Cardiac muscle cell (in vitro differentiated cells and primary cell): ENCODE measurements at places on chromosomes 5 and 9. TPM values are rescaled to one million over a fixed set of nuclear protein-coding genes. Genes with fewer than 3 reads are reported as not detected.

GNG10 gene
- polyA plus RNA-seq: 37.7 and 59.9 TPM in 2 replicates

BAAT gene
- polyA plus RNA-seq: not detected in 2 replicates

SOX30 gene
- not detected in 2 replicates for polyA plus RNA-seq

DMRT3 gene
- not detected in 2 replicates for polyA plus RNA-seq

BTNL8 gene
- not detected in 2 replicates for polyA plus RNA-seq

CTNNAL1 gene
- 102 and 115 TPM in 2 replicates for polyA plus RNA-seq

PSAT1 gene
- polyA plus RNA-seq: 55.3 and 60.0 TPM in 2 replicates

LCN12 gene
- polyA plus RNA-seq: 19.7 and 21.9 TPM in 2 replicates

TXNDC8 gene
- polyA plus RNA-seq: not detected in 2 replicates

C6 gene
- 0.27 TPM in 1 of 2 replicates, not detected in the other for polyA plus RNA-seq

LCN9 gene
- 0.17 TPM in 1 of 2 replicates, not detected in the other for polyA plus RNA-seq

- peak; percentile 52 for DNase-seq
Measured at GRCh38 chr9:37197158-37198038, 77.0 kb downstream of the ZCCHC7 start.

GRCh38 chr5:133754575-133755169 is 142.3 kb upstream of the FSTL4 start:
- peak; percentile 53 for DNase-seq

DNA sequence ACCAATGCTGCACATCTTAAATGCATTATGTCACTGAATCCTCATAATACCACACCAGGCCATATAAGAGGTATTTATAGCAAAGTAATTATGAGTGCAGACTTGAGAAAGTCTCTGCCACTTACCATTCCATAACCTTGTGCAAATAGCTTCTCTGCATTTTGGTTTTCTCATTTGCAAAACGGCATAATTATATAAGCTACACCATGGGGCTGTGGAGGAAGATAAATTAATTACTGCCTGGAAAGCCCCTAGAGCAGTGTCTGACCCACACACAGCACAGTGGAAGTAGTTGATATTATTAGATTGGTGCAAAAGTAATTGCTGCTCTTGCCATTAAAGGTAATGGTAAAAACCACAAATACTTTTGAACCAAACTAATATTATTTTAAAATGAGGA is 9.5 kb upstream of the IL9 start:
- no peak for DNase-seq

GRCh38 chr9:38424918-38425317 is 664 bp upstream of the IGFBPL1 start:
- DNase-seq: no peak

GRCh38 chr5:176616511-176616910 is 6.6 kb upstream of the GPRIN1 start:
- no peak for DNase-seq

DNA sequence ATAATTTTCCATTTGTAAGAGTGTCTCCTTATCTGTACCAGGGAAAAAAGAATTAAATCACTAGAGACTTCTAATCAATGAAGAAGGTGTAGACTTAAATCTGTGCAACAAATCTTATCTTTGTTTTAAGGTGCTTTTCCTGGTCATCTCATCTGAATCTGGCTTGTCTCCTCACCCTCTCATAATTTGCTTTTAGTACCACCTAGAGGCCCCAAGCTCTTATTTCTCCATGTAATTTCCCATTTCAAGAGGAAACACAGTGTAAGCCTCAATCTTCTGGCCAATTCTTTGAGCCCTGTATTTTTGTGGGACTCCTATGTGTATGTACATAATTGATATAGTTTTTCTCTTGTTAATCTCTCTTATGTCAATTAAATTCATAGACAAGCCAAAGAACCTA is 1975.3 kb upstream of the CDH6 start:
- no peak for DNase-seq

GRCh38 chr9:6944896-6945295 is 187.1 kb downstream of the KDM4C start:
- DNase-seq: no peak

- DNase-seq: peak; percentile 49
Measured at GRCh38 chr5:108380531-108381349, 1.2 kb downstream of the FBXL17 start.

- no peak for DNase-seq
Measured at GRCh38 chr9:90259311-90260246, 383.0 kb downstream of the DIRAS2 start.

- DNase-seq: peak; percentile 29
Measured at GRCh38 chr5:78320401-78320800, 25.9 kb upstream of the AP3B1 start.

GRCh38 chr5:55993731-55994494 is 850 bp downstream of the IL6ST start:
- DNase-seq: no peak

GRCh38 chr9:132487351-132487791 is 77.4 kb downstream of the CFAP77 start:
- no peak for DNase-seq

- no peak for DNase-seq
Measured at GRCh38 chr5:67021031-67021430, 175.6 kb downstream of the CD180 start.

DNA sequence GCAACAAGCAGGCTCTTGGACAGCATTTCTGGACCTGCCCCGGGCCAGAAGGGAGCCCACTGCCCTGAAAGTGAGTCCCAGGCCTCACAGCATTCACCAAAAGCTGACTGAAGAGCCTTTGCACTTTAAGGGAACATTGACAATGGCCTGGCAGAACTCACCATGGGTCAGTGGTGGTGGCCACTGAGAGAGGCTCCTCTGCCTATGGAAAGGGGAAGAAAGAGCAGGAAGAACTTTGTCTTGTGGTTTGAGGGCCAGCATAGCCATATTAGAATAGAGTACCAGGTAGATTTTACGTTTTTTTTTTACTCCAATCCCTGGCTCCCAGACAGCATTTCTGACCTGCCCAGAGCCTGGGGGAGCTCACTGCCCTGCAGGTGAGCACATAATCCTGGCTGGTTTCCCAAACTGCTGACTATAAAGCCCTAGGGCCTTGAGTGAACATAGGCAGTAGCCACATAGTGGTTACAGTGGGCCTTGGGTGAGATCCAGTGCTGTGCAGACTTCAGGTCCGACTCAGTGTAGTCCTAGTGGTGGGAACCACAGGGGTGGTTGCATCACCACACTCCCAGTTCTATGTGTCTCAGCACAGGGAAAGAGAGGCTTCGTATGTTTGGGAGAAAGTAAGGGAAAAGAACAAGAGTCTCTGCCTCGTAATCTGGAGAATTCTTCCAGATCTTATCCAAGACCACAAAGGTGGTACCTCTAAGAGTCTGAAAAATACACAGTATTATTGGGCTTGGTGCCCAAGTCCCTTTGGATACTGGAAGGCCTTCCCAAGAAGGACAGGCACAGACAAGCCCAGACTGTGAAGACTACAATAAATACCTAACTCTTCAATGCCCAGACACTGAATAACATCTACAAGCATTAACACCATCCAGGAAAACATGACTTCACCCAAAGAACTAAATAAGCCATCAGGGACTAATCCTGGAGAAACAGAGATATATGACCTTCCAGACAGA is 89.5 kb downstream of the TSSK1B start:
- no peak for DNase-seq

DNA sequence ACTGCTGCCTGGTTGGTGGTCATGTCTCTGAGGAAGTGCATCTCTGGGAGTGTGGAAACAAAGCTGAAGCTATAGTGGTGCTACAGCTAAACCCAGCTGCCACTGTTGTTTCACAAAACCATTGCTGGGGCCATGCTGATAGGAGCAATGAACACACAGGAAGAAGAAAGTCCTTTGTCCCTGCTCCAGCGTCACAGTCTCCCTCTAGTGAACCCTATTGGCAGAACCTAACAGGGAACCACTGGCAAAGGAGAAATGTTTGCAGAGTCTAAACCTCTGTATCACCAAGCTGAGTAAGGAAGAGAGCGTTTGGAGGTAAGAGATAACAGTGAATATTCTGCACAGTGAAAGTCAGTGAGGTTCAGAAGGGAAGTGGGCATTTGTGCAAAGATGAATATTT is 244.0 kb downstream of the YTHDC2 start:
- no peak for DNase-seq

GRCh38 chr5:178359738-178360137 is 127.1 kb upstream of the PHYKPL start:
- DNase-seq: no peak

GRCh38 chr9:74847478-74848152 is 40.1 kb downstream of the TRPM6 start:
- no peak for DNase-seq

DNA sequence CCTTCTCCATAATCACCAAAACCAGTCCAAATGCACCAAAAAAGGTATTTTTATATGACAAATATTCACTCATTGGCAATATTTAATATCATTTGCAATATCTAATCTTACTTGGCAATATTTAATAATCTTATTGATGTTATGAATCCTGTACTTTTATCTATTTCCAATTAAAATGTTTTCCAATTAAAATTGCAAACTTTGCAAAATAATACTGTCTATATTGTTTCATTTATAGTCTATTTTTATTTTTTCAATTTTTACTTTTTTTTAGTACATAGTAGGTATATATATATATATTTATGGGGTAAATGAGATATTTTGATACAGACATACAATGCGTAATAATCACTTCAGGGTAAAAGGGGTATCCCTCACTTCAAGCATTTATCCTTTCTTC is 109.9 kb downstream of the AGTPBP1 start:
- DNase-seq: no peak

DNA sequence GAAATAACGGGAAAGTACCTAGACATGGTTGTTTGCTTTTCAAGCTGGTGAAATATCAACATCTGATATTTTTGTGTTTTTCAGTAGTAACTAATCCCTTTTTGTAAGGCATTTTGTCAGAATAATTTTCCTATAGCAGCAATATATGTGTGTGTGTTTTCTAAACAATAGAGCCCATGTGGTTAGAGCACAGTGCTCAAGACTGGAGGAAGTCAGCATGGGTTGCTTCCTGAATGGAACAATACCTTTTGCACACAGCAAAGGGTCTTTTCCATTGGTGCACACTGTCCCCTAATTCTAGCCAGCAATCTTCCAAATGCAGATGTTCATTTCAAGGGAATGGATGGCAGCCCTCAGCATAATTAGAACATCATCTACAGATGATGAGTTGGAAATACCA is 270.1 kb downstream of the AOPEP start:
- no peak for DNase-seq

GRCh38 chr9:88972401-88972800 is 18.9 kb upstream of the S1PR3 start:
- DNase-seq: no peak

- DNase-seq: no peak
Measured at GRCh38 chr9:81620002-81620390, 69.4 kb downstream of the TLE1 start.

DNA sequence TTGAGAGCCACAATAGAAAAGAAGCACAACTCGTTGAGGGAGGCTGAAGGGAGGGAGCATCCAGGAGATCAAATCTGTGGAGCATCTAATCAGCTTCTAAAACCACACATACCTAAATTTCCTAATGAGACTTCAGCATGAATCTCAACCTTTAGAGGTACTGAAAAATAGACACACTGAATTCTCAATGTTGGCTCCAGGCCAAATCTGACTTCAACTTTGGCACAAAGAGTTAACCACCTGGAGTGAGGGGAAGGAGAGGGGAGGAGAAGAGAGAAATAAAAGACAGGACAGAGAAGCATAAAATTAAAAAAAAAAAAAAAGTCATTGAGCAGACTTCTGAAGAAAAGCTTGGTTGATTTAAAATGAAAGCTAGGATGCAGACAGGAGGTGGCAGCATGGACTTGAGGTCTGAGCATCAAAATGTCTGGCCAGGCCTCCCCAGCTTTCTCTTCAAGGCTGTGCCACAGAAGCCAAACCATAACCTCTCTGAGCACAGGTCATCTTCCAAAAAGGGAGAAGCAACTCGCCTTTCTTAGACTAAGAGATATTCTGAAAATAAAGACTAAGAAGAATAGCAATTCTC is 205.6 kb downstream of the DENND1A start:
- DNase-seq: peak; percentile 73

- DNase-seq: no peak
Measured at GRCh38 chr9:76576344-76576743, 117.4 kb downstream of the GCNT1 start.

- no peak for DNase-seq
Measured at GRCh38 chr9:105403552-105404248, 44.1 kb upstream of the FSD1L start.

GRCh38 chr5:151205411-151205810 is 18.5 kb downstream of the CCDC69 start:
- no peak for DNase-seq

- peak; percentile 33 for DNase-seq
Measured at GRCh38 chr5:169561893-169562292, 21.7 kb upstream of the SPDL1 start.

DNA sequence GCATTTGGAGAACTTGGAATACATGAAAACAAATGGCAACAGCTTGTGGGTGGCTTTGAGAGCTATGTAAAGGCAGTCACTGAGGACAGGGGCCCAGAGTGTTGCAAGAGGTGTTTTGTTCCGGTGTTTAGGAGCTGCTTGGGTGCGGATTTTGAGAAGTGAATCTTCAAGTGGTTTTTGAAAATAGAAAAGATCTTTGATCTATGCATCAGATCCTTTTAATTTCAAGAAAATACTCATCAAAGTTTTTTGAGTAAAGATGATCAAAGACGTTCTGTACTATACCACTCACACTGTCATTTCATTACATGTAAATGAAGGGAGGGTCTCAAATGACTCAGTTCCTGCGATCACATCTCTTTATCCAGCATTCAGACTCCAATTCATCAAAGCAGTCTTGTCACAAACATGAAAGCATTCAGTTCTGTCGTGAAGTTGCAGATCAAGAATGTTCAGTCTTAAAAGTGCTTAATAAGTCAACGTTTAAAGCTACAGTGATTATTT is 112.5 kb downstream of the WDR41 start:
- DNase-seq: no peak

- no peak for DNase-seq
Measured at GRCh38 chr9:91060520-91061343, 259.1 kb downstream of the SYK start.

DNA sequence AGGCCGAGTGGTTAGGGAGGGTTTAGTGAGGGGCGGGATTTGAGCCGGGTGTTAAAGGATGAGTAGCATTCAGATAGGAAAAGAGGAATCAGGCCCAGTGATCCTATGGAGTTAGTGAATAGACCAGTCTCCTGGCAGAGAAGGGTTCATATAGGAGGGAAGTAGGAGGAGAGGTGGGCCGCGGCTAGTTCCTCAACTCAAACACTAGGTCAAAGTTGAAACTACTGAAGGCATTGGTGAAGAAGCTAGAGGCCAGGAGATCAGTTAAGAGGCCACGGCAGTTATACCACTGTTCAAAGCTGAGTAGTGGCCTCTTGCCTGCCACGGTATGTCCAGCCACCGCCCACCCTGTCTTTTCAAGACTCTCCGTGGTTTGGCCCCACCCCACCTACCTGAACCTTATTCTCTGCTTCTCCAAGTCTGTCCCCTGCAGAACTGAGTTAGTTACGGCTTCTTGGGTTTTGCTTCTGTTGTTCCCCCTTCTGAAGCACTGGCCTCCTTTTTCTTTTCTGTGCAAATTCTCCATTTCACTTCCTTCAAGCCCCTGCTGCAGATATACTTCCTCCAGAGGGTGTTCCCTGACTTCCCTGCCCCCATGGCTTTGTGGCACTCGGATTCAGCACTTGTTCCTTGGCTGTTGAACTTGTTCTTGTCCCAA is 1.8 kb downstream of the ZBTB34 start:
- DNase-seq: no peak

GRCh38 chr5:132087176-132087575 is 13.6 kb downstream of the CSF2 start:
- no peak for DNase-seq
